ENCODE measurements at places on chromosomes 7 and 10.
A peak's percentile ranks its signal among the peaks of the same experiment; 100 is the strongest.

GRCh38 chr10:101226491-101227428 lies 2.5 kb downstream of the LBX1 start:
- DNase-seq, result no peak

DNA sequence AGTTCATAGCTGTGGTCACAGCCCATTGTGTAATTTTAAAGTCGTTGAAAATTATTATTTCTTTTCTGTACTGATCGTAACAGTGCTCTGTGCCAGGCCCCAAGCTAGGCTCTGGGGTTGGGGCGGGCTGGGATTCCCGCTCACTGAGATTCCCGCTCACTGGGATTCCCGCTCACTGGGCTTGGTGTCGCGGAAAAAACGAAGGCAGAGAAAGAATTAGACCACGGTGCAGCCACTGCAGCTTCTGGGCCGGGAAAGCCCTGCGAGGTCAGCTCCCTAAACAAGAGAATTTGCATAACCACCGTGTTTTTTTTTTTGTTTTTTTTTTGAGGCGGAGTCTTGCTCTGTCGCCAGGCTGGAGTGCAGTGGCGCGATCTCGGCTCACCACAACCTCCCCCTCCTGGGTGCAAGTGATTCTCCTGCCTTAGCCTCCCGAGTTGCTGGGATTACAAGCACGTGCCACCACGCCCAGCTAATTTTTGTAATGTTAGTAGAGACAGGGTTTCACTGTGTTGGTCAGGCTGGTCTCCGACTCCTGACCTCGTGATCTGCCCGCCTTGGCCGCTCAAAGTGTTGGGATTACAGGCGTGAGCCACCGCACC lies 31.2 kb downstream of the FOXK1 start:
- peak; percentile 81 for DNase-seq

DNA sequence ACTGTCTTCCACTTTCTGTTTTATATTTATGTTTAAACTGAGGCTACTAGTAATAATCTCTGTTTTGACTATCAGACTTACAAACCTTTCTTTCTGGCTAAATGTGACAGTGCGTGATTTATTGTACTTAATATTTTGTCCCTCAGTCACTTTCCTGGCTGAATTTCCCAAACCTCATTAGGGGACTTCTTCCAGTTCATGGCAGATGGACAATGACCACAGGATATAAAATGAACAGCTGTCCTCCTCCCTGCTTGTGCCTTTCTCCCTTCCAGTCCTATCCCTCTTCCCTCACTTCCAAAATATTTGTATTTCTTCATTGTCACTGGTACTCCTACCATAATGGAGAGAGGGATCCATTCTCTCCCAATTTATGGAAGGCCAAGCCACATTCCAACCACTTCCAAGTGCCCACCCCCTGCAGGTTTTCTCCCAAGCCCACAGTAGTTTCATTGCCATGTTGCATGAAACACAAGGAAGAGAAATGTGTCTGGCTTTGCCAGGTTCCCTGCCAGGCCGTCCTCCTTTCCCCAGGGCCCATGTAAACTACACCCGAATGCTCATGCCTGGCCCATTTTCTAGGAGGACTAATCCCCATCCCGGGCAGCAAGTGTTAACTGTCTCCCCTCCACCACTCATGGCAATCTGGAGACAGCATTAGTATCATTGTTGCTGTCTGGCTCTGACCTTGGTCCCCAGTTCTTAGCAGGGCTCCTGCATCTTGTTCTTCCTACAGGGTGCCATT lies 269.5 kb upstream of the SLC26A5 start:
- no peak for DNase-seq

DNA sequence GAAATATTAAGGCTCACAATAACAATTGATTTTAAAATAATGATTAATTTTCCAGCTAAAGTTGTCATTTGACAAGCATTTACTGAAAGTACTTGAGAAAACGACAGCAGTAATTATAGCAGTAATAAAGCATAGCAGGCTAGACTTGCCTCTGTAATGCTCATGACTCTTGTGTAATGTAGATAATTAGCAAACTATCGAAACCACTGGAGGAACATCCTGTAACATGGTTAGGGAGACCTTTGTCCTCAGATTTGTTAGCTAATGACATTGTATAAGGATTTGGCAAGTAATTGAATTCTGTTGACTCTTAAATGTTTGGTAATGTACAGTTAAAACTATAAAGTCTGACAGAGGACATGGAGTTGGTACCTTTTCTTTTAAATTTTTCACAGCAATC lies 24.8 kb downstream of the ARL4A start:
- DNase-seq, result no peak

DNA sequence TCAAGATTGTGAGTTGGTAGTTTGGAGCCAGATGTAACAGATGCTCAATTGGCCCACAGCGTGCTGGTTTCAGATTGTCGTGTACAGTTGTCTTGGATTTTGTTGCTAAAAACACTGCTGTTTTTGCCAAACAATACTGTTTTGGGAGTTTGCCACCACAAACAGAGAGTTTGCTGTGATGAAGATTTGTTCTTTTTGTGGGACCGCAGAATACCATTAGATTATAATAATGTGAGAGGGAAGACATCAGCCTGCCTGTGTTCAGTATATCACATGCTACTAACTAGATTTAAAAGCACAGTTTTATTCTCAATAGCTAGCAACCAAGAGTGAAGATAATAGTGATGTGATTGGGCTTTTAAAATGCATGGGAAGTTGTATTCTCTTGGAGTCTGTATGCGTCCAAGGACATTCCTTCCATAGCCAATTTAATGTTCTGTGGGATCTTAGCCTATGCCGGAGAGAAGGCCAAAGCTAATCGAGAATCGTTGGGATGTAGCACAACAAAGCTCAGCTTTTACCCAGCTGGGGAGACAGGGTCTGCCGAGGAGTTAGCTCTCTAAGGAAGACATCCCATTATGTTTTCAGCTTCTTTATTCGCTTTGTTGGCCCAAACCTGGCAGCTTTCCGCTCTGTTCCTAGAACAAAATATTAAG lies 18.7 kb upstream of the ITGA8 start:
- DNase-seq, result no peak

GRCh38 chr10:34985823-34986222 lies 104.3 kb downstream of the CUL2 start:
- no peak for DNase-seq

- no peak for DNase-seq
Observed at GRCh38 chr10:78584681-78585080, 484.1 kb upstream of the ZMIZ1 start.

GRCh38 chr7:83427884-83428283 lies 221.1 kb downstream of the SEMA3E start:
- no peak for DNase-seq

- no peak for DNase-seq
Observed at GRCh38 chr7:40883826-40884225, 749.0 kb downstream of the SUGCT start.

DNA sequence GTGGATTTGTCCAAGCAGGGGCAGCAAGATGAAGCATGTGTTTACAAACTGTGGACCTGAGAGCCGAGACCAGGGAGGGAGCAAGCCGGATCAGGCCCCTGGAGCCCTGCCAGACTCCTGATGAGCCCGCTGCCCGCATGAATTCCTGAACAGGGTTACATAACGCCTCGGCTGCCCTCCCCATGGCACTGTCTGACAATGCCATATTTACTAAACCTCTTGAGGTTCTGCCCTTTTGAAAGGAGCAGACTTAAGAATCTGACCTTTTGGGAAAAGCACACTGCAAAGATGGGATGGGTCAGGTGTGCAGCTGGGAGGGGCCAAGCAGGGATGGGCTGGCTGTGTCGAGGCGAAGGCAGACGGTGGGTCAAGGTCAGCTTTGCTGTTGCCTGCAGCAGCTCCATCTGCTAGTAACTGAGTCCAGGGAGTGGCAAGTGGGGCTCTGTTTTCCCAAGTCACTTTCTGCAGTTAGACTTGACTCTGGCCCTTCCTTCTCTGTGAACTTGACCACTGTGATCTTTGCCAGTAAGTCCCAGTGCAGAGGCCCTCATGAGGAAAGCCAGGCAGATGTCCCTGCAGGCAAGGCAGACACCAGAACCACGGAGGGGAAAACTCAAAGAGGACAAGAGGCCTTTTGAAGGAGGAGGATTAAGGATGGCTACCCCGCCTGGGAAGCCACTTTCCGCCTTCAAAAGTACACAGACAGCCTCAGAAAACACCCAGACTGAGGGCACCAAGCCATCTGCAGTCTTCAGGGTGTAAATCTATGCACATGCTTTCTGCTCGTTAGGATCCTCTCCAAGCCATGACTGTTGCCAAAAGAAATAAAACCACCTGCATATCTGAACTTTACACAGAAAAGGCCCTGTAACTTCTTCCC lies 175.8 kb downstream of the TNS3 start:
- no peak for DNase-seq

- peak; percentile 62 for DNase-seq
Observed at GRCh38 chr10:128063736-128064107, 62.5 kb downstream of the MKI67 start.

All from GM10248 (cell line).